ENCODE measurements at places on chromosomes 5 and 9. TPM values are rescaled to one million over a fixed set of nuclear protein-coding genes. Genes with fewer than 3 reads are reported as not detected.

DNA sequence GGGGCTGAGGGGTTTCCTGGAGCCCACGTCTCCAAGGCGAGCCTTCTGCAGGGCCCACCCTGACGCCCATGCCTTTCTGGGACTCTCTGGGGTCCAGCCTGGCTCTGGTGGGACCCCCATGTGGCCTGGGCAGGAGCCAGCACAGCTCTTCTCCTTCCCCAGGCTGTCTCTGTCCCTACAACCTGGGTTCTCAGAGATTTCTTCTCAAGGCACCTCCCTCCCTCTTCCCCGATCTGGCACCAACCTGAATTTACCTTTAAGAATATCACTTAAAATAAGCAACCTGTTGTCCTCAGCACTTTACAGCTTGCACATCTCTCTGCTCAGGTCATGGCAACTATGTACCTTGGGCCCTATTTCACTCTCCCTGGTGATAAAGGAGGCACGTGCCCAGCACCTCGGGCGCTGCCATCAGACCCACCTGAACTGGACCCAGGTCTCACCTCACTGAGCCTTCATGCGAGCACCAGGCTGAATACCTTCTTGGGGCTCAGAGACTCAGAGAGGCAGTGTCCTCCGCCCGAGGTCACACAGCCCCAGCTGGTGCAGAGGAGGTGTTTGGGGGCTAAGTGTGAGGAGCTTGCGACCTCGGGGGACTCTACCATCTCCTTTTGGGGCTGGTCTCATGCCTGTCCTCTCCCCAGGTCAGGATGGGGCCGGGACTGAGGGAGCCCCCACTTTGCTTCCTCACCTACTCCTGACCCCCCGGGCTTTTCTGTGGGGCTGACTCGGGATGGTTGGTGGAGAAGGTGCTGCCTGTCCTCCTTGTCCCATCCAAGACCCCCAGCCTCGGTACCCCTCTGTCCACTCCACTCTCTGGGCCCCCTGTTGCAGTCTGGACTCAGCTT is 217.7 kb downstream of the C9orf50 start:
- ATAC-seq: no peak

DNA sequence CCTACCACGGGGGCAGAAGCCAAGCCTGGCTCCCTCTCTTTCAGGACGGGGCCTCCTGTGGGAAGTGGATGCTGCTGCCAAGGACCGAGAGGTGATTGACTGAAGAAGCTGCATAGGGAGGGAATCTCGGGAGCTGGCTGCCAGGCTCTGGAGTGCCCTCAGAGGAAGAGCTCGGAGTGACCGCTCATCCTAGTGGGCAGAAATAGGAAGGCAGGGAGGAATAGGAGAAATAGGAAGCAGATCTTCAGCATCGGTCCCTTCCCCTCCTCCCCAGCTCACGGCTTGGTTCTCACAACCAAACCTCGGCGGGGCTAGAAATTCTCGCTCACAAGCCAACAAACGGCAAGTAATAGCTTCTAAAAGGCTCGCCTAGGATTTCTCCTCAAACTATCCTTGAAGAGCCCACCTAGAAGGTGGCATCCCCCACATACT is 159.9 kb upstream of the RAI14 start:
- ATAC-seq: no peak

DNA sequence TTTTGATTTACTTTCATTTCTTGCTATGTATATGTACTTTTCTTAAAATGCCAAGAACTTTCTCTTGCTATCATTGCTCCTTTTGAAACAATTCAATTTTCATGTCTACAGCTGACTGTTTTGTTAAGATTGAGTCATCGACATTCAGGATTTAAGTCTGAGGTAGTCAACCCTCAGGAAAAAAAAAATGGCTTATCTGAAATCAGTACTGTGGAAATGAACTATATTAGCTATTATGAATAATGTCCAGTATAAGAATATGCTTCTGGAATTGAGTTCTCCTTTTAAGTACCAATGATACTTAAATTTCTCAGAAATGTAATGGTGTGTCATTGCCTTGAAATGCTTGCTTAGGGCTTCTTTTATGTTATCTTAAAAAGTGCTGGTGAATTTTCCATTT is 37.9 kb downstream of the TNFAIP8 start:
- no peak for ATAC-seq

DNA sequence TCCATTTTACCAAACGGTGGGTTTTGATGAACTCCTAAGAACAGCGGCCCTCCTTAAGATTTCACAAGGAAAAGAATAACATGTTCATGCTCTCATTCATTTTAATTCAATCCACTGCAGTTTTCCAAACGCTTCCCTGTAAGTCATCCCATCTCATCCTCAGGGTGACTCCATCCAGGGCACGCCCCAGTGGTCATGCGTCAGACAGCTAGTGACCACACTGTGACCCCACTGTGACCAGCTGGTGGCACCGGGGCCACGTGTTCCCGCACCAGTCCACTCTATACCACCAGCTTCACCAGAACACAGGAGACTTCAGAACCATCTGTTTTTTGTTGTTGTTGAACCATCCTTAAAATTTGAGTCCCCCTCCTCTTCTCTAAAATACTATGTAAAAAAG is 14.3 kb downstream of the ATPSCKMT start:
- ATAC-seq: no peak

GRCh38 chr5:171450423-171451331 is 31.2 kb downstream of the FGF18 start:
- ATAC-seq: peak; percentile 80

DNA sequence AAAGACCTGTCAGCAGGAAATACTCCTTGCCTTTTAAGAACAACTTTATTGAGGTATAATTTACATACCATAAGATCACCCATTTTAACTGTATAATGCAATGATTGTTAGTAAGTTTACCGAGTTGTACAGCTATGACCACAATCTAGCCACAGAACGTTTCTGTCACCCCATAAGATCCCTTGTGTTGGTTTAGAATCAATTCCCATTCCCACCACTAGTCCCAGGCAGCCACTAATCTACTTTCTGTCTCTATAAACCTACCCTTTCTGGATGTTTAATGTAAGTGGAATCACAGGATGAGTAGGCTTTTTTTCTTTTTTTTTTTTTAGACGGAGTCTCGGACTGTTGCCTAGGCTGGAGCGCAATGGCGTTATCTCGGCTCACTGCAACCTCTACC is 4.4 kb downstream of the GPR107 start:
- ATAC-seq: no peak

DNA sequence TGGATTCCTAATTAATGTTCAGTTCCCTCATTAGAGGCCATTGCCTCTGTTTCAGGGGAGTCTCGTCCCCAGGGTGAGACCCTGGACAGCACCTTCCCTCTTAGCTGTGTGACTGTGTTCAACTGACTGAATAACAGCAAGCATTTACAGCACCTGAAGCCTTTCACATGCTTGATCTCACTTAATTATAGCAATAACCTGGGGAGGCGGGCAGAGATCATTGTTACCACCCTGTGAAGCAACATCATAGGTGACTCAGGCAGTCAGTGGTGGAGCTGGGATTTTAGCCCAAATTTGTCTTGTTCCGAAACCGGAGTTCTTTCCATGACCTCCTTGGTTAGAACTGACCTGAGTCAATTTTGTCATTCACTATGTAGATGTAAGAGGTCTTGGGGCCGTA is 105.2 kb upstream of the RAD23B start:
- ATAC-seq: no peak

- ATAC-seq: no peak
These were observed 307.3 kb upstream of the KCNN2 start for GRCh38 chr5:114054594-114054993.

DNA sequence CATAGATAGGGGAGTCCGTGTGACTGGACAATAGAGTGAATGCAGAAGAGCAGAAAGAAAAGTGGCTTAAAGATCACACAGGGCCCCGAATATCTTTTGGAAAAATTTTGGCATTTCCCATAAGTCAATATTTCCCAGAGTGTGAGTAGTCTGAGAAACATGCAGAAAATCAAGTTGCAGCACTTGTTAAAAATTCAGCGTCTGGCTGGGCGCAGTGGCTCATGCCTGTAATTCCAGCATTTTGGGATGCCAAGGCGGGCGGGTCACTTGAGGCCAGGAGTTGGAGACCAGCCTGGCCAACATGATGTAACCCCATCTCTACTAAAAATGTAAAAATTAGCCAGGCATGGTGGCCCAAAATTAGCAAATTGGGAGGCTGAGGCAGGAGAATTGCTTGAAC is 227.0 kb downstream of the DRD1 start:
- ATAC-seq: no peak

PCDHGA1 gene
- total RNA-seq: 0.40 TPM

IFNE gene
- total RNA-seq: 5.6 TPM

ZNF883 gene
- total RNA-seq: 1.0 TPM

PNPLA7 gene
- 1.0 TPM for total RNA-seq

SLC6A7 gene
- total RNA-seq: not detected

CDH6 gene
- 0.60 TPM for total RNA-seq

TRPM6 gene
- 1.2 TPM for total RNA-seq
